T47D (cell line): ENCODE measurements at places on chromosomes 12 and 14.

DNA sequence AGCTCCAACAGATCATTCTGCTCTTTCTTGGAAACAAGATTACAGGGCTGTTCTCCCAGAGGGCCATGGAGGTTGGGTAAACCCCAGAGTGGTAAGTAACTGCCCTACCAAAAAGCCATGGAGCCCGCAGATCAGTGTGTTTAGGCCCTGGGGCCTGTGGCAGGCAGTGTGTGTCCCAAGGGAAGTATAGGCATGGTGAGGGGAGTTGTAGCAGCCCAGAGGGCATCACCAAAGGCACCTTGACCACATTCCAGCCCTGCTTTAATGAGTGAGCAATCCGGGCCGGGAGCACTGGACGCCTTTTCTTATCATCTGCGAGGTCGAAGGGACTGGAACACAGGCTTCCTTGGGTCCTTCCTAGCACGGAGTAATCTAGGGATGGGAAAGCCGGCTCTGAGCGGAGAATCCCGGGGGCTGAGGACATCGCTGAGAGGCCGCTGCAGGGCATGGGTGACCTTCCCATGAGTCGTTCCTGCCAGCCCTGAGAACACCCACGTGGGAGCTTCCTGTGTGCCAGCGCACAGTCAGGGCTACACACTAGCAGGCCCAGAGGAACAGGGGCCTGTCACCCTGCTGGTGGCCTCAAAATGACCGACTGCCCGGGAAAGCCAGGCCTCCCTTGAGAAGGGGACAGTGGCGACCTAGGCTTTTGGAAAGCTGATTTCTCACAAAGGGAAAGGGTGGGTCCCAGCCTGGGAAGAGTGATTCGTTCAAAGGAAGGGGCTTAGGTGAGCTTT, 91.3 kb downstream of the NINJ2 start:
- DNase-seq, result no peak

GRCh38 chr12:58576081-58576480, 344.2 kb downstream of the LRIG3 start:
- DNase-seq, result no peak

DNA sequence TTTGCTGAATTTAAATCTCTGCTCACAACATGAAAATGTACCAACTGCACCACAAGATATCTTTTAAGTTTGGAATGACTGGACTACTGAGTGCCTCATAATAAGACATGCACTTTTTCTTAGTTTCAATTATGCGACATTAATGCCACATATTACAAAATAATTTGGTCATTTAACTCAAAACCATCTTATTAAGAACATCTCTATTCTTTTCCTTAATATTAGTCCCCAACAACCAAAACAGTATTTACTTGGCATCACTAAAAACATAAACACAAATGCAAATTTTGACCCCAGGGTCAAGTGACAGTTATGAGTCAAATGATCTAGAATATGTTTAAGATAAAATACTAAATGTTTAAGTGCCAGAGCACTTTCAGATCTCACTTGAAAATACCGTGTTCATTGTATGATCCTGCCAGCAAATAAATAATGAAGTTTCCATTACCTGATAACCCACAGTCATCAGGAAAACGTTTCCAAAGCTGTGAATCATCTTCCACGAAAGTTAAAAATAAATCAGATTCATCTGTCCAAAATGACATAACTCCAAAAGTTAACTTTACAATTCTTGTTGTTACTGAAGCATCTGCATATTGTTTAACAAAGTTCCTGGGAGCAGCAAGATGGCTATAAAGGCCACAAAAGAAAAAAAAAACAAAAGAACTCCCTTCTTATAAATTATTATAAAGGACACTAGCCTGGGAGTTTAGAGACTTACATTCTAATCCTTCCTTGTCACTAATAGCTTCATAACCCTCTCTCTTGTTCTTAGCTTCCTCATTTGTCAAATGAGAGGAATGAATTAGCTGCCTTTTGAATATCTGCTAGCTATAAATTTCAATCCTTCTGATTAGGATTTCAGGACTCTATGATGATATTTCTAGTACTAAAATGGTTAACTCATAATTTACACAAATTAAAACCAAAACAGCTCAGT, 30.5 kb upstream of the AP4S1 start:
- DNase-seq, result no peak

GRCh38 chr12:6233121-6233971, 33.1 kb downstream of the CD9 start:
- DNase-seq, result no peak

GRCh38 chr14:83007641-83008225, 1474.1 kb upstream of the SEL1L start:
- DNase-seq, result no peak

DNA sequence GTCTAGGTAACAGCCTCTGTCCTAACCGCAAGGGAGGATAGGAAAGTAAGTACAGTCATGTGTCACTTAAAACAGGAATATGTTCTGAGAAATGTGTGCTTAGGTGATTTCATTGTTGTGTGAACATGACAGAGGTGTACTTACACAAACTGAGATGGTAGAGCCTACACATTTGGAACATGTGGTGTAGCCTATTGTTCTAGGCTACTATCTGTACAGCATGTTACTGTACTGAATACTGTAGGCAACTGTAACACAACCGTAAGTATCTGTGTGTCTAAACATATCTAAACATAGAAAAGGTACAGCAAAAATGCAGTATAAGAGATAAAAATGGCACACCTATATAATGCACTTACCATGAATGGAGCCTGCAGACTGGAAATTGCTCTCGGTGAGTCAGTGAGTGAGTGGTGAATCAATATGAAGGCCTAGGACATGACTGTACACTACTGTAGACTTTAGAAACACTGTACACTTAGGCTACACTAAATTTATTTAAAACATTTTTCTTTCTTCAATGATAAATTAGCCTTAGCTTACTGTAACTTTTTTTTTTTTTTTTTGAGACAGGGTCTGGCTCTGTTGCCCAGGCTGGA, 13.2 kb upstream of the MDM2 start:
- no peak for DNase-seq

DNA sequence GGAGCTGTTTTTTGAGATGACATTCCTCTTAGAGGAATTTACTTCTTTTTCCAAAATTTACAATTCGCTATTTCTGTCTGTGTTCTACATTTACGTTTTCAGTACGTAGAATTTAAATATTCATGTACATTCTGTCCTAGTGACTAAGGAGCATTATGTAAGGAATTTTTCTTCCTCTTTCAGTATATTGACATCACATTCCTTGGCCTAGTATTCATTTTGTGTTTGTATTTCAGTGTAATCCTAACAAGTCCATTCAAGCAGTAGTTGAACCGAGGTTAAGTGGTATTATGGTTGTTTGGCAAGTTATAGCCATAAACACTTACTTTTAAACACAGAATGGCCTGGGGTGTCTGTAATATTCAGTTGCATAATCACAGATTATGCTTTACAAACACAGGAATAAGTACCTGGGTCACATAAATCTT, 465.2 kb downstream of the PCNX1 start:
- peak; percentile 91 for DNase-seq

- no peak for DNase-seq
Observed at GRCh38 chr14:51014625-51015024, 70.3 kb upstream of the PYGL start.

- DNase-seq, result no peak
Observed at GRCh38 chr14:62436261-62436660, 609.0 kb downstream of the KCNH5 start.

DNA sequence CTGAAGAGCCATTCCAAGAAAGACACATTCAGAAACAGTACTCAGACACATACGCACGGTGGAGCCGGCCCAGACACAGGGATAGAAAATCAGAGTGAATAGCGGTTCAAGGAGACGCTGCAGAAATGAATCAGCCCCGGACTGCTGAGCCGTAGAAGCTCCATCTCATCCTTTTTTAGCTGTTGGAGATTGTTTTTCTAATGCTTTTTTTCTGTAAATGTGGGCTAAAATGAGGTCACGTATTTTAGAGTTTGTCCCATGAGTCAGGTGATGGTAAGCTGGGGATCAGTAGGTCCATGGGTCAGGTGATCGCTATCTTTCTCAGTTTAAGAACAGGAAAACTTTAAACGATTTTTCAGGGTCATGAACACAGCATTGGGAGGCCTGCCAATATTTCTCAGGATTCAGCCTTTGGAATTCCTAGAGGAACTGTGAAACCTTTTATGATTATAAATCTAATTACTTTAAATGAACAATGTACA, 202.4 kb downstream of the ITPR2 start:
- no peak for DNase-seq

GRCh38 chr12:53211476-53212381, 4.7 kb upstream of the ITGB7 start:
- no peak for DNase-seq

DNA sequence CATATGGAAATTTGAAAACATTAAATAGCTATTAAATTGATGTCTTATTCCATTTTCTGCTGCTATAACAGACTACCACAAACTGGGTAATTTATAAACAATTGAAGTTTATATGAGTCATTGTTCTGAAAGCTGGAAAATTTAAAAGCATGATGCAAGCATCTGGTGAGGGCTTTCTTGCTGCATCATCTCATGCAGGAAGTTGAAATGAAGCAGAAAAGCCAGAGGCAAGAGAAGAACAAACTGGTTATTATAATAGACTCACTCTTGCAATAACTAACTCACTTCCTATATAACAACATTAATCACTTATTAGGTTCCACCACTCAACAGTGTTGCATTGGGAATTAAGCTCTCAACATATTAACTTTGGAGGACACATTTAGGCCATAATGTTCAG, 1277.4 kb downstream of the LRFN5 start:
- DNase-seq, result no peak
